ENCODE measurements at places on chromosomes 12 and 14. TPM values are rescaled to one million over a fixed set of nuclear protein-coding genes. Genes with fewer than 3 reads are reported as not detected.

Gene CYP46A1
- 0.26 TPM for total RNA-seq

Gene INSM2
- total RNA-seq, result not detected

Gene FOXA1
- not detected for total RNA-seq

Gene DERA
- total RNA-seq, result 56.1 TPM

Gene PTPRO
- not detected for total RNA-seq

Data from dermis lymphatic vessel endothelial cell (primary cell).